ENCODE measurements at places on chromosomes 4 and X.

DNA sequence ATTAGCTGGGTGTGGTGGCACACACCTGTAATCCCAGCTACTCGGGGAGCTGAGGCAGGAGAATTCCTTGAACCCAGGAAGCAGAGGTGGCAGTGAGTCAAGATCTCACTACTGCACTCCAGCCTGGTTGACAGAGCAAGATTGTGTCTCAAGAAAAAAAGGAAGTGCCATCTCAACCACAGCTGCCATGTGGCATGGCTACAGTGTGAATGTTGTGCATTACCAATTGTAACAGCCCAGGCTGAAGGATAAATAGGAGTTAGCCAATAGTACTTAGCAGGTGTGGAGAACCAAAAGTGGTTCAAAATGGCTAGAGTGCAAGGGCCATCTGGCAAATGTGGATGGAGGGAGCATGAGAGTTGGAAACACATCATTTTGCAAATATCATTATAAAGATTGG, 28.9 kb downstream of the SLC25A5 start:
- DNase-seq: no peak

DNA sequence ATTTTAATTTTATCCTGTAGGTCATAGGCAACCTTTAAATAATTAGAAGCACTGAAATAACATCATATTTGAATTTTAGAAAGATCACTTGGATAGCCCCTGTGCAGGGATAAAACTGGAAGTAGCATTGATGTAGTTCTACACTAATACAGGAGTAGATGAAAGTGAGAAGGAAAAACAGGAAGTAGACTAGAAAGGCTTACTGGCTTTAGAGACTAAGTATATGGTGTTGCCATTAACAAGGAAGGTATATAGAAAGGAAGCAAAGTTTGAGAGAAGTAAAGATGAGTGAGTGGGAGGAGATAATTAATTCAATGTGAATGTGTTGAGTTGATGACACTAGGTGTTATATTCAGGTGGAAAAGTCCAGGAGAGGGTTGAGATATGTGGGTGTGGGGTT, 73.1 kb upstream of the EPGN start:
- no peak for DNase-seq

GRCh38 chr4:56209767-56210166, 177.5 kb downstream of the AASDH start:
- no peak for DNase-seq

DNA sequence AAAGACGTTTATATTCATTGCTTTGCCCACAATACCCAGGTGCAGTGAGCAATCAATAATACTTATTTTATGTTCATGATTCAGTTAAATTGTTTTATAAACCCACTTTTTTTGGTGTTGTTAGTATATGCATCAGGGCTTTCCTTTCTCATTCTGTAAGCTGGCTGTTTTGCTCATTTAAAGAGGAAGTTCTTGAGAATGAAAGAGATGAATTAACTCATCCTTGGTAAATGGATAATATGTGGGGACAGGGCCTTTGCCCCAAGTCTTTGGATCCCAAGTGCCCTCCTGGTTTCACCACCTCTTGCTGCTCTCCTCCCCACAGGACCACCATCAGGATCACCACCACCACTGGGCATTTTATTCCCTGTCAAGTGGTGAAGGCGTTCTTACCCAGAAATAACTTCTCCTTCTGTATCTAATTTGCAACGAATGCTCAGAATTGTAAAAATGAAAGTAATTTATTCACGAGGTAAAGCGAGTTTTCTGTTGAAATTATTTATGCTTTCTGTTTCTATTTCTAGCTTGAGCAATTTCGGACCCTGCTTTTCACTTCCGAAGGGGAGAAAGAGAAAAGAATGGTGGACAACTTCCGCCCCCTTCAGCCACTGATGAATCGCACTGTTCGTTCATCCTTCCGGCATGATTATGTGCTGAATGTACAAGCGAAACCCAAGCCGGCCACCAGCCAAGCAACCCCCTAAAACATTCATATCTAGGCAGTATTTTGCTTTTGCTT, 8.2 kb upstream of the ZRSR2 start:
- no peak for DNase-seq

- DNase-seq: no peak
These were observed 68.0 kb upstream of the HELT start for GRCh38 chr4:184950117-184950830.

DNA sequence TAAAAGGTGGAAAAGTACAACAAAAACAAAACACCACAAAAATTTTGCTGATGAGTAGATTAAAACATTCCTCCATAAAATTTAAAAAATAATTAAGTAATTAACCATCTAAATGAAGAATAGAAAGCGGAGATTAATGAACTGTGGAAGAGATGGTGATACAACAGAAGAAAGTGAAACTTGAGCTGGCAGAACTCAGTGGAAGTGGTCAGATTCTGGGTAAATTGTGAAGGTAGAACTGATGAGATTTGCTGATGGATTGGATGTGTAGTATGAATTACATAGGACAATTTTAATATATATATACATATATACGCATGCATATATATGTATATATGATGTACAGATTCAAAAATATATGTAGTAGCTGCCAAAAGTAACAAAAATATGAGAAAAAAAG, 73.9 kb downstream of the AMOT start:
- no peak for DNase-seq

- DNase-seq: no peak
These were observed 284.7 kb upstream of the FTHL17 start for GRCh38 chrX:31356275-31357212.

DNA sequence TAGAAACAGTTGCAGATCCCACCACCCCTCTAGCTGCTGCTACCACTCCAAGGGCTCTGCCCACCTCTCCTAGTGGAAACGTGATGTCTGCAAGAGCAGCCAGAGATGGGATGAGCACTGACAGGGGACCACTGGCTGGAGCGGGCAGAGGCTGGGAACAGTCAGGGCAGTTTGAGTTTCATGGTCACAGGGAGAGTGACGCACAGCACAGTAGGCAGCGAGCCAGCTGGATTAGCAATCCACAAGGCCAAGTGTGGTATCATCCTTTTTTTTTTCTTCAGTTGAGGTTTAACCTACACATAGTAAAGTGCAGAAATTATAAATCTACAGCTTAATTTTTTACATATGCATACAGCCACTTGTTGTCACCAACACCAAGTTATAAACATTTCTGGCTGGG, 6.4 kb upstream of the SCML2 start:
- no peak for DNase-seq

- no peak for DNase-seq
These were observed 159.9 kb downstream of the PCDH7 start for GRCh38 chr4:30879855-30880598.

DNA sequence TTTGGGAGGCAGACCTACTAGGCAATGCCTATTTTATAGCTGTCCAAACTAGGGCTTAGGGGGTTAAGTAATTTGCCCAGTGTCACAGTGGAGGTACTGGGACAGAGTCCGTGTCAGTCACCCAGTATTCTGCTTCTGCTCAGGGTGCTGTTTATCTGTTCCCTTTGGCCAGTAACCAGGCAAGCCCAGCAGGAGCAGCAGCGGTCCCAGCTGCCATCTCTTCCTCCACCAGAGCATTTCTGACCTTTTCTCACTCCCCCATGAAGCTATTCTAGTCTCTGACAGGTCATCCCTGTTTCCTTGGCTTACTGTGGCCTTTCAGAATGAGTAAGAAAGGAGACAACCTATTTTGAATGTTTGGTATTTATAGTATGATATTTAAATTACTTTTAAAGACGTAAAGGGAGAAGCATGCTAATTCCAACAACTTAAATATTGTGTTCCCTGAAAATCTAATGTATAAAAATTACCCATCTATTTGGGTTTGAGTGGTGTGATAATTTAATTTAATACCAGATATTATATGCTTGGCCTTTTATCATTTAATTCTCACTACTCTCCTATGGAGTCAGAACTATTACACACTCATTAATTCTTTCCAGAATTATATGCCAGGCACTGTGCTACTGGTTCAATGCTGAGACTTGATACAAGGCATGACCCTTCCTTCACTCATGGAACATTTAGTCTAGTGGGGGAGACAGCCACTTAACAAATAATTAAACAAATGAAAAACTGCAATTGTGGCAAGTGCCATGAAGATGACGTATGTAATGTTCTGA, 60.6 kb downstream of the RPS6KA3 start:
- no peak for DNase-seq

GRCh38 chr4:111639120-111639690, 506.0 kb upstream of the FAM241A start:
- no peak for DNase-seq

DNA sequence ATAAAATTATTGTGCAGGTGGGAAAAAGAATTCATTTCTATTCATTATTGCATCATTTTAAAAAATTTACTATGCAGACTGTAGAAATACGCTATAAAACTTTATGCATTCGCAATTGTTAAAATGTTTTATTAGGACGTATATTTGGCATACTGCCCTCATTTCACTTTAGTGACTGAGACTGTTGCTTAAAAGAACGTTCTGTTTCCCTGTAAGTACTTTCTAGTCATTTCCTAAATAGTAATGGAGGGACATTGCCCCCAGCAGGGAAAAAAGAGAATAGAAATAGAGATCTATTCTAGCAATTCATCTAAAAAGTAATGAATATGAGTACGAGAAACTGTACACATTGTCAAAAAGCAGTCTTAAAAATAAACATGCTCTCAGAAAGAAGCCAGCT, 1295.8 kb upstream of the TENM3 start:
- DNase-seq: no peak

GRCh38 chr4:153294631-153295030, 49.9 kb upstream of the MND1 start:
- DNase-seq: no peak

GRCh38 chrX:20452487-20452886, 185.8 kb upstream of the RPS6KA3 start:
- DNase-seq: no peak

DNA sequence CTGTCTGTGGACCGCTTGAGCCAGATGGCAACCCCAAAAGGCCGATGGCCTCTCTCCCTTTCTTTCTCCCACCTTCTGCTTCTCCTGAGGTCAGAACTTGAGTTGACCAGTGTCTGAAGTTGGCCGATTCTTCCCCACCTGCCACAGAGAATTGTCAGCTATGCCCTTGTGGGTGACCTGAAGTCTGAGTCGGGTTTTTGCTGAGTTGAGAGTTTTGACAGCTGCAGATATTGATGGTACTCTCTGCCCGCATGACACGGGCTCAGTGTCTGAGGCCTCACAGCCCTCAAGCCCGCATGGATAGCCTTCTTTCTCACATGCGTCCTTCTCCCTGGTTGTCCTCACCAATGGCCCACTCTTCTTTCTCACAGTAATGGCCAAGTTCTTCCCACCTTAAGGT, 111.0 kb downstream of the EFNB1 start:
- no peak for DNase-seq

DNA sequence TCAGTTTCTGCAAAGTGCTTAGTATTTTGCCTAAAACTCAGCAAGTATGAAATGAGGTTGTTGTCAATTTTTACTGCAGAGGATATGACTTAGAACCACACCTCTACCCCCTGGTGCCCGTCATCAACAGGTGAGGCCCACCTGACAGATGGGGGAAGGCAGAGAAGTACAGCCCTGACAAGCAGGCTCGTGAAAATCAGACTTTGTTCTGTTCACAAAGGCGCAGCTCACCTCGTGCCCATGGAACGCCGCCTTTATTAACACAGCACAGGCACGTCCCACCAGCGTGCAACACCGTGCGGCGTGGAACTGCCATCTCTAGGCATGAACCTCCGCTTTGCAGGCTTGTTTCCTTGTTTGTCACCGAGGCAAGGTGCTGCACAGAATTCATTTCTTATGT, 13.3 kb downstream of the CYP4V2 start:
- DNase-seq: no peak

- no peak for DNase-seq
These were observed 197.4 kb upstream of the HS3ST1 start for GRCh38 chr4:11626066-11626465.

GRCh38 chr4:121794505-121795188, 6.5 kb upstream of the EXOSC9 start:
- no peak for DNase-seq
